Foreskin keratinocyte (primary cell): ENCODE measurements at places on chromosomes 2 and 18. TPM values are rescaled to one million over a fixed set of nuclear protein-coding genes. Genes with fewer than 3 reads are reported as not detected.

GRCh38 chr2:128635361-128635900 is 316.8 kb upstream of the HS6ST1 start:
- DNase-seq, result no peak

DNA sequence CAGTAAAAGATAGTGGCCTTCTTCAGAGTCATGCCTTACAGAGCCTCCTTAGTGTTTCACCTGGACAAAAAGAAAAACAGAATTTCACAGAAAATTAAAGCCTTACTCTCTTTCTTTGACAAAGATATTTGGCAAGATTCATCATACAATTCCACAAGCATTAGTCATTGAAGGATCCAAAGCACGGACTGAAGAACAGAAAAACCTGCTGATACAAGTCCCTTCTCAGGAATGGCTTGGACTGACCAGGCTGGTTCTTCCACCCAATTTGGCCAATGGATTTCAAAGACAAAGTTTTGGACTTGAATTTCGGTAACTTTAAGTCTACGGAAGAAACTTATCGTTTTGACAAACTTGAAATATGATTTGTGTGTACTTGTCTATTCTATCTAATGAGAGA is 39.1 kb upstream of the GALNT3 start:
- peak; percentile 91 for DNase-seq

- no peak for DNase-seq
Observed at GRCh38 chr2:8481463-8482009, 200.3 kb upstream of the ID2 start.

LONRF2 gene
- total RNA-seq, result not detected in 2 replicates

SCYGR4 gene
- not detected in 2 replicates for total RNA-seq

GRCh38 chr2:120528051-120528692 is 182.2 kb downstream of the INHBB start:
- DNase-seq, result no peak

CPO gene
- not detected in 2 replicates for total RNA-seq

GRCh38 chr2:85447222-85447585 is 28.7 kb downstream of the SH2D6 start:
- DNase-seq, result no peak

DNA sequence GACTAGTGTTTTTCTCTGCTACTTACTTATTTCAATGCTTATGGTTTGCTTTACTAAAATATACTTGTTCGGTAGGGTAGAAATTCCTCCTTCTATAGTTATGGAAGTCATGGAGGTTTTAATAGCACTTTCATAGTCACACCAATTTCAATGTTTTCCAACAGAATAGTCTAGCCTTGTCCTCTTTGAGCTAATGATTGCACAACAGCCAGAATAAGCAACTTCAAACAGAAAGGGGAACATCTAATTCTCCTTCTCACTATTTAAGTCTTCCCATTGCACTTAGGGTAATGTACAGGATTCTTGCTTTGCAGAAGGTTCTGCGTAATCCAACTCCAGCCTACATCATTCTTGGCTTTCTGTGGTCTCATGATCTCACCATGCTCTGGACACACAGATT is 287.7 kb upstream of the GCFC2 start:
- no peak for DNase-seq

GRCh38 chr2:65367524-65367923 is 64.9 kb downstream of the SPRED2 start:
- DNase-seq, result peak; percentile 98

DNA sequence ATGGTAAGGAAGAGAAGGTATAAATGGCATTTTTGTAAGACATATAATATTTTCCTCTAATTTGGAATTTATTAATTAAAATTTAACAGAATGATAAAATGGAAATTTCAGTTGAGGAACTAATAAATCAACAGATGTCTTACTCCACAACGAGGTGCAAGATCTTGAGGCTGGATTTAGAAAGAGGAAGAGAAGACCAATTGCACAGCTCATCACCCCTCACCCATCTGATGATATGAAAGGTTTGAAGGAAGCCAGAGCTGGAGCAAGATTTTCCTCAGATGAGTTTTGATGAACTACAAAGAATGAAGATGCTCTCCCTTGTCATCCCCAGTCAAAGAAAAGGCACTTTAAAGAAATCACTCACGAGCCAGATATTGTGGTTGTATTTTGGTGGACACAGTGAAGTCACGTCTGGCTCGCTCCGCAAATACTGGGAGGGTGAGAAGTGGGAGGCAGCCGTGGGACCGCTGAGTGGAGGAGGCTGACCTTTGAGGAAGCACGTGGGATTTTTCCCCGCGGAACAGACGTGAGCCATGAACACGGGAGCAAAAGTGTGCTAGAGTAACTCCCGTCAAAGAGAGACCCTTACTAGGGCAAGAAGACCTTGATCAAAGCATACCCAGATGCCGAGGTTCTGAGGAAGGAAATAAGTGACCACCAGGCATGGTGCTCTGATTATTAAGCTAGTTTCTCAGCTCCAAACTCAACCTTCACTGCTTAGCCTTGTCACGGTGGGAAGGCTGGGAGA is 511.4 kb downstream of the RNF144A start:
- no peak for DNase-seq

GRCh38 chr18:70221915-70222278 is 16.4 kb upstream of the RTTN start:
- no peak for DNase-seq

AGFG1 gene
- total RNA-seq, result 80.3 and 83.0 TPM in 2 replicates

GRCh38 chr2:126750506-126750905 is 94.5 kb downstream of the GYPC start:
- DNase-seq, result no peak

DNA sequence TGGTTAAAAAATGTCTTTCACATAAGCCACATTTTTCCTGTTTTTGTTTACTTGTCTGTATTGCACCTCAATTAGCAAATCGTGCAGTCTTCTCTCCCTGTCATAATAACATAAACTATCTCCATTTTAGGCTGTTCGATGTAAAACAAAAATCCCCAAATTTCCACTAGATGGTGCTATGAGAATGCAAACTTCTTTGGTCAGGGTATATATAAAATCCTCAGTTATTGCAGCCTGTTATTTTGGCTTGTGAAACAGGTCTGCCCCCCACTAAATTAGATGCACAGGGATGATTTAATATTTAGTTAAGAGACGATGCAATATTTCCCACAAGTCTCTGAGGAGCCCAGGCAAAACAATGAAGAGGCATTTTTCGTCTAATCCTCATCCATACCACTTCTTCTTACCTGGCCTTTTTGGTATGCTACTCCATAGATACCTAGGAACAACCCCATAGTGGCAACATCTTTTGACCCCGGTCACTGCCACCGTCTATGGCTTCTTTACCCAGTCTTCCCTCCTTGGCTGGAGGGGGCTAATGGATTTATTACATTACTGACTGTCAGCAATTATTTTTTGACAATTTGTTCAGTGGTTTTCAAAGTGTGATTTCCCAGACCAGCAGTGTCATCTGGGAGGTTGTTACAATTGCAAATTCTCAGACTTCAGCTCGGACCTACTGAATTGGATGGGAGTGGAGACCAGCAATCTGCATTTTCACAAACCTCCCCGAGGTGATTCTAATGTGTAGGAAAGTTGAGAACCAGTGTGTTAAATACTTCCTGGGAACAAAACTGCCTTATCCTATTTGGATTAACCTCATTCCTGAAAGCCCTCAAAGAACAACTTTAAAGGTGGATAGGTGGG is 117.4 kb upstream of the CWC22 start:
- DNase-seq, result peak; percentile 27

DNA sequence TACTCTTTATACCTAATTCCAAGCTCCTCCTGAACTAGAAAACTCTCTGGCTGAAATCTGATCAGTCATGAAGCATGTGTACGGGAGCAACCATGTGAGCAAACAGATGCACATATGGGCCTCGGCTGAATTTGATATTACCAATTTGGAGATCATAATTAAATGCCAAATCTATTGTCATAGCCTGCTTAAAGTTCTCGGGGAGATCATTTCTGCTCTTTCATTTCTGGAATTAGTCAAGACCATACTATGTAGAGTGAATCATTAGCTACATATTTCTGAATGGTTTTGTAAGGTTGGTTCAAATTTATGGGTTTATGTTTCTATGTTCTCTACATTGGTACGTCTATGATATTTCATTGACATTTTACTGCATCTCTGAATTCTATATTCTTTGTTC is 205.5 kb downstream of the UBE2E3 start:
- DNase-seq, result peak; percentile 4

TMEM247 gene
- total RNA-seq, result not detected in 2 replicates

- DNase-seq, result no peak
Observed at GRCh38 chr2:134619250-134619649, 99.5 kb downstream of the TMEM163 start.

CCDC148 gene
- total RNA-seq, result 0.51 and 0.71 TPM in 2 replicates

DNA sequence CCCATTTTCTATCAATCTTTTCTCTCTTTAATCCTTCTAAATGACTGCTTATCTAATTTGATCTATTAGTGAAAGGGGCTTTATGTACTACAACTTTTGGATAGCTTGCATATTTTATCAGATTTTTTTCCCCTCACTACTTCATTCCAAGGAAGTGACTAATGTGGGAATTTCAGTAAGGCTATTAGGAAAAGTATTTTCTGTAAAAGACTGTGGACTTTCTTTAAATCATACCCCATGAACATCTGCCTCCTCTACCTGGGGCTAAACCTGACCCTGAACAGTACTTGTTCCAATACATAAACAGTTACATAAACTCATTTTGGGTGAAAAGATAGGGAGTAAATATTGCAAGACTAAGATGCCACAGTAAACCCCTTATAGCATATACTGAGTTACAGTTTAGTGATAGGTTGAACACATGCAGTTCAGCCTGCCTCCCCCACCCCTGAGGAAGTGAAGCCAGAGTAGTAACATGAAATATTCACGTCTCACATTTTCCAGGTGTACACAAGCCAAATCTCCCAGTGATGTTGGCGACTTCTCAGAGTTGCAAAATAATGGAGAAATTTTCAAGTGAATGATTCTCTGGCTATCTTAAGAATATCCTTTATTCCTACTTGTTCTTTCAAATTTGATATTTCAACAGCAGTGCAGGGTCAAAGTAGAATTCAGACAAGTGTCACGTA is 590.9 kb upstream of the ZEB2 start:
- no peak for DNase-seq

GRCh38 chr2:17637131-17637906 is 96.8 kb downstream of the VSNL1 start:
- DNase-seq, result no peak

GRCh38 chr2:85878719-85879370 is 9.9 kb downstream of the ST3GAL5 start:
- DNase-seq, result no peak

TEKT4 gene
- not detected in 2 replicates for total RNA-seq

IL36RN gene
- 0.67 and 0.88 TPM in 2 replicates for total RNA-seq

DNA sequence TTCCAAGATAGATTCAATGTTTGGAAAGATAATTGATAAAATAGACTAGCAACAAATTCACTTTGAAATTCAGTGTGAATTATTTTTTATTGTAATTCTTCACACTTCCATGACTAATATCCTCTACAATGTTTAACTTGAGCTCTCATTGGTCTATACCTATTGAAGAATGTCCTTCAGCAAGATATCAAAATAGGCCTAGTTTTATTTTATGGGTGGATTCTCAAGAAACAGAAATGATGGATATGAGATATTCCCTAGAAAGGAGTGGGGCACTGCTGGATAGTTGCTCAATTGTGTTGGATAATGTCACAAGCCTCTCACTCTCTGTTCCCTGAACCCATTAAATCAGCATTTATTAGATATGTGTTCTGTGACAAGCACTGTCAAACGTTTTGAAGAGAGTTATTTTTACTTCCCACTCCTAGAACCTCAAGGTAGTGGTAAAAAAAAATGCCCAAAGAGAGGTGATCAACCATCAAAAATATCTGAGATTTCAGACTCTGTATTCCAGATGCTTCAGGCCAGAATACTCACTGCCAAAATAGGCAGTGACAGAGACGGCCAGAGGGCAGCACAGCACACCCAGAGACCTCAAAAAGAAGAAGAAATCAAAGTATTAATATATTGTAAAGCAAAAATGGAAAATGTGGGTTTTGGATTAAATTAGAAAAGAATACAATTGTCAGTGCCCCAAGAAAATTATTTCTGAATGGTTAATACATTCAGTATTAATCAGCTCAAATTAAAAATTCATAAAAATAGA is 87.5 kb downstream of the TRIB2 start:
- no peak for DNase-seq

PSMD1 gene
- 161 and 174 TPM in 2 replicates for total RNA-seq

DNA sequence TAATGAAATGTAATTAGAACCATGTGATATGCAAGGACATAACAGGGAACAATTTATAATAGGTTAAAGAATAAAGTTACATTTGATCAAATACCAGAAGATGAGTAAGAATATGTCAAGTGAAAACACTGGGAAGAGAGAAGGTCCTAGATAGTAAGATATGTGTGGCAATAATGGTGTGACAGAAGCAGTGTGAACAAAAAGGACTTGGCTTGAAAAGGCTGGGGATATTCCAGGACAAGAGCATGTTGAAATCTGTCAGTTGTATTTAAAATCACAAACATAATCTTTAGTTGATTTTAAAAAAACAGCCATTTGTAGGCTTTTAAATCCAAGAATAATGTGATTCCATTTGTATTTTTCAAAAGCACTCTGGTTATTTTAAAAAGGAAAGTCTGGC is 1399.9 kb upstream of the SLC39A10 start:
- DNase-seq, result no peak

CPLX4 gene
- total RNA-seq, result not detected in 2 replicates

GRCh38 chr2:125979886-125980285 is 676.1 kb upstream of the GYPC start:
- DNase-seq, result no peak

- no peak for DNase-seq
Observed at GRCh38 chr2:69132960-69133590, 120.1 kb downstream of the ANTXR1 start.

EPB41L5 gene
- total RNA-seq, result 15.2 and 16.0 TPM in 2 replicates

DNA sequence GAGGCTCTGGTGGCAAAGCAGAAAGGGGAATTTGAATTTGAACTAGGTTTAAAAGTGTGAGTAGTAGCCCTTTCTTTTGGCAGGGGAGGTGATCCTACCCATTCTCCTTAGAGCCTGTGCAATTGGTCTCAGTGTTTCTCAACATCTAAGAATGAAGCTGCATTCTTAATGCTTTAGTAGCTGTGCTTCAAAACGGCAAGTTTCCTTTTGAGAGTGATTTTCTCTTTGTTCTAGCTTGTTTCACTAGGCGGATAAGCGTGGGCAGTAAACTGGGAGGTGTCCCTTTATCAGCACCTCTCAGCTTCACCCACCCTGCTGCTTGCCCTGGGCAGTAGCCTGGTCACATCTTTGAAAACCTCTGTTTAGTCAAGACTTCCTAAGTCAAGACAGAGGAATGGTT is 6.7 kb downstream of the CRIM1 start:
- peak; percentile 75 for DNase-seq

DNA sequence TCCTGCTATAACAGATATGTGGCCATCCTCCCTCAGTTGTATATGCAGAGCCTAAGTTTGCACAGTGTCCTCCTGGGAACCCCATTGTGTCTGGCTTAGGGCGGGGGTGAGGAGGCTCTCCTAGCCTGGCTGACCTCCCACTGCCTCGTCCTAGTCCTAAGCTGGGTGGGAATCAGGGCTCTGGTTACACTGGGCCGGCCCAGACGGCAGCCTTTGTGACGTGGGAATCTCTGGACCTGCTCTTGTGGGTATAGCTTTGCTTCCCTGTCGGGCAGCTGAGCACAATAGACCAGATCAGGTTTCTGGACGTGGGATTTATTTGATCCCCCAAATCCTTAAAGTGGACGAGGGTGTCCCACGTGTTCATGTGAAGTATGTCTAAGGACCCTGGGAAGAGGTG is 2.9 kb downstream of the ACKR3 start:
- no peak for DNase-seq

- no peak for DNase-seq
Observed at GRCh38 chr2:239908744-239909143, 116.4 kb downstream of the NDUFA10 start.

C2orf80 gene
- not detected in 2 replicates for total RNA-seq
